Esophagus squamous epithelium (tissue), 5 donors: ENCODE measurements at places on chromosomes 7 and 10.

GRCh38 chr7:87426160-87426559 is 49.3 kb downstream of the ABCB4 start:
- no peak for DNase-seq

DNA sequence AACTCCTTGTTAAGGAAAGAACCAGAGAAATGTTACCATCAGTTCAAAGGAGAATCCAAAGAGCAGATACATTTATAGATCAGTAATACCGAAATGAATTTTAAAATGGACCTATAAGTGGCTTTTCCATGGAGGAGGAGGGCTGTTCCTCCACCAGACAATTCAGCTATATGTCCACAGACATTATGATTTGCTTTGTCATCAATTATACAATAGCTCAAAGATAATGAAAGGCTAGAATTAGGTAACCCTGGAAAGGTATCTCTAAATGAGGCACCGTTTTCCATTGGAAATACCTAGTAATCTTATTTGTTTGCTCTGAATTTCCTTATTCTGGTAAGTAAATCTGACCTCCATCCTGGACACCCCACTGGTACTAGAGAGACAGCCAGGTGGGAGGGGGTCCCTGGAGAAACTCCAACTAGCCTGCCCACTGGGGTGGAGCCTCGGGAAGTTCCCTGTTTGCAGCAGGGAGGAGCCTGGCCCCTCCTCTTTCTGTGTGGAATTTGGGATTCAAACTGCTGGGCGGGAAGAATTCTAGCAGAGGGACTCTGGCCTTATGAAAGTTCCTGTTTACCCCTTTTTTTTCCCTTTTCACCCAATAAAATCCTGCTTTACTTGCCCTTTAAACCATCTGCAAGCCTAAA is 218.0 kb downstream of the PHF14 start:
- DNase-seq: no peak

DNA sequence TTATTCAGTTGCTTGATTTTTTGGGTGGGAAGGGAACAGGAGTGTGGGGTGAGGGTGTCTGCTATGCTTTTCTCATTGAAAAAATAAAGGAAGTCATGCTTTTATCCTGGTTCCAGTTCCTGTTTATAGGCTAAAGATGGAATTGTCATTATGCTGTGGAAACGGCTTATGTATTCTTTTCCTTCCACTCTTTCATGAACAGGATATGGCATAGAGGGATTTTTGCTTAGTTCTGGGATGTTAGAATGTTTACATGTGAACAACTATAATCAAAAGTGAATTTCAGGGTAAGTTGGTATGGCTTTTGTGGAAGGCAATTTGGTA is 35.9 kb upstream of the PTPN12 start:
- no peak for DNase-seq

GRCh38 chr10:124679401-124679800 is 64.8 kb downstream of the FAM53B start:
- DNase-seq: no peak

DNA sequence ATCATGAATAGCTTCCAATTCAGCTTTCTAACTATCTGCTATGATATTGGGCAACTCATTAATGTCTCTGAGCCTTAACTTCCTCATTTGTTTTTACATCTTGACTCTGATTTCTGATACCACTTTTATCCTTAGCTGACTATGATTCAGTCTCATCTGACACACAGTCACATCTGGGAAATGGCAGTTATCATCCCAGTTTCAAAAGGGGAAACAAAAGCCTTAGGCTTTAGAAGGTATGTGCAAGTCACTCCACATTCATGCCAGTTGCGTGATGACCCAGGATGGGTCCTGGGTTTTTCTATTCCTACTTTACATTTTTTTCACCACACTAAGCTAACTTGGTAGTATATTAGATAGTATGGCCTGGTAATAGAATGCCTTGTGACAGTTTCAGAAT is 12.7 kb downstream of the SCIN start:
- DNase-seq: no peak

DNA sequence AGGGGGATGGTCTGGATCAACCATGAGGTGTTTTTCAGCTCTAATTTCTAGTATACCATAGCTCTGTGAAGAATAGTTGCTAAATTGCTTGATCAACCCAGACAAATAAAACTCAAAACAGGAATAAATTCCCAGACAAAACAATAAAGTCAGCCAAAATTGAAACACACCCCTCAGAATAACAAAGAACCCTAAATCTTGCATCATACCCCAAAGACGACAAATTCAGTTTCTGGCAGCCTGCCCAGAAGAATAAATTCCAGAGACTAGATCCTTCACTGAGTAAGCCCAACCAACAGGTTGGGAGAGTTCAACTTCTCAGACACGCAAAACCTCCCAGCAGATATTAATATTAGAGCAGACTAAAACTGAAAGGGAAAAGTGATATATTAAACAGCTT is 11.2 kb upstream of the SEM1 start:
- DNase-seq: no peak

DNA sequence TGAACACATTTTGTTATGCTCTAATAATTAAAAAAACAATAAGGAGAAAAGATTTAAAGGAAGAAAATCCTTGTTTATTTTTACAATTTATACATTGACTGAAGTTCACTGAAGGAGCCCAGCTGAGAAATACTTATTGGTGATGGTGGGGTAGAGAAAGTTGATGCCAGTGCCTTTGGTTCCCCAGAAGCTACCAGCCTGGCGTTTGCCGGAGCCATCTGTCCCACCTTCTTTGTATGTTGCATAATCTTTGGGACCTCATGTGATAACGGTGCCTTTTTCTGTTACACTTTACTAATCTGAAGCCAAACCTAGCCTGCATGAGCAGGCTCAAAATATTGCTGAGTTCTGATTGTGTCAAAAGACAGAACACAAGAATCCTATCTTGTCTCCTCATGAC is 22.7 kb downstream of the ZNF365 start:
- DNase-seq: no peak

DNA sequence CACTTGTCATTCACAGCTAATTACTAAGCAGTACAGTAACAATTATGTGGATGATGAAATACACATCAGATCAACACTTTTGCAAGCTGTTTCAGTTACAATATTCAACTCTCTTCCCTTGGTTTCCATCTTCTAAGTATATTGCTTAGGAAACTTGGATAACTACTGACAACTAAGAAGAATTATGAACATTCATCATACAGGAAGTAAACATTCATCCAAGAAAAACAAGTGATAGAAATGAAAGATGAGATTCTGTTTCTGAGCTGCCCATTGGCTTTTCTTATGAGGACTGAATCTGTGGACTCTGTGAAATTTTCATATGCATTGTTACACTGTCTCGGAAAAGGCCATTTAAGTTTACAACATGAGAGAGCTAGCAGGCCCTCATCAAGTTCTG is 240.2 kb downstream of the PRKG1 start:
- DNase-seq: no peak

GRCh38 chr7:55130395-55131141 is 111.8 kb downstream of the EGFR start:
- DNase-seq: no peak

GRCh38 chr7:132655131-132655727 is 79.0 kb upstream of the PLXNA4 start:
- no peak for DNase-seq

GRCh38 chr10:35762311-35763030 is 120.4 kb upstream of the FZD8 start:
- DNase-seq: no peak

DNA sequence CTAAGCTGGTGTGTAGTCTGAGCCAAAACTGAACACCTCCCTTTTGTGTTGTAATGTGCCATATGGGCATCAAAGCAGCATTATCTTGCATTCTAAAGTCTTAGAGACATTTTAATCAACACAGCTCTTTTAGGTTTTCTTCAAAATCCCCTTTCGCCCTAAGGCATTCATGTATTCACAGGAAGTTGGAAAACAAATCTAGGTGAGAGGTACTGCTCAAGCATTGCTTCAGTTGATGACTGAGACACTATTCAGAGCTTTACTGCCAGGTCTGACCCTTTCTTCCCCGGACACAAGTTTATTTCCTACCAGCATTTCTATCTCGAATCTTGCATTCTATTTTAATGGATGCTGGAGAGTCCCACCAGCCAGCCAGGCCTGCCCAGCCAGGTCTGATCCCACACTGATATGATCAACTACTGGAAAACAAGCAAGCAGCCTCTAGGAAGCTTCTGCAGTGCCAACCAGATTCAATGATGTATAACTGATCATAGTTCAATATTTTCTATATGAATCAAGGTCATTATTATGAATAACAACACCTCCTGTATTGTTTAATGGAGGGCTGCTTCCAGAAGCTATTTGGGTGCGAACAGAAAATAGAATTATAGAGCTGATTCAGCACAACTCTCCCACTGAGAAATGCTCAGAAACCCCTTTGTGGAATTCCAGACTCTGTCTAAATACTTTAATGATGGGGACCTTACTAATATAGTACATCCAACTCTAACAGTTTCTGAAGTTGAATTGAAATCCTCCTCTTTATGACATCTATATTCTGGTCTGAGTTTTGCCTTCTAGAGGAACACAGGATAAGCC is 4.0 kb upstream of the BRAF start:
- DNase-seq: no peak

DNA sequence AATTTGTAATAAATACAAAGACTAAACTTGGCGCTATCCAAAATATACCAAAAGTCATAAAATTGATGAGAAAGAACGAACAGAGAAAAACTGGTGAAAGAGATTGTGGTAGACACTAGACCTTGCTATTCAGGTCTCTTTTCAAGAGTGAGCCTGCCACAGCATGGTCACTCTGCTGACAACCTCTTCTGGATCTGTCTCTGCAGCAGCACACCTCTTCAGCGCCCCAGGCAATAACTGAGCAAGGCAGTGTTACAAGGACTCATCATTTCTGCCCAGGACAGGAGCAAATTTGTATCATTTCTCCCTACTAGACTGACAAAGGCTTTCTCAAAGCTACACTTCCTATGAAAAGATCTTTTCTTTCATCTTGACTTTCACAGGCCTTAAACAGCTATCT is 976.0 kb downstream of the DNAJB9 start:
- no peak for DNase-seq

DNA sequence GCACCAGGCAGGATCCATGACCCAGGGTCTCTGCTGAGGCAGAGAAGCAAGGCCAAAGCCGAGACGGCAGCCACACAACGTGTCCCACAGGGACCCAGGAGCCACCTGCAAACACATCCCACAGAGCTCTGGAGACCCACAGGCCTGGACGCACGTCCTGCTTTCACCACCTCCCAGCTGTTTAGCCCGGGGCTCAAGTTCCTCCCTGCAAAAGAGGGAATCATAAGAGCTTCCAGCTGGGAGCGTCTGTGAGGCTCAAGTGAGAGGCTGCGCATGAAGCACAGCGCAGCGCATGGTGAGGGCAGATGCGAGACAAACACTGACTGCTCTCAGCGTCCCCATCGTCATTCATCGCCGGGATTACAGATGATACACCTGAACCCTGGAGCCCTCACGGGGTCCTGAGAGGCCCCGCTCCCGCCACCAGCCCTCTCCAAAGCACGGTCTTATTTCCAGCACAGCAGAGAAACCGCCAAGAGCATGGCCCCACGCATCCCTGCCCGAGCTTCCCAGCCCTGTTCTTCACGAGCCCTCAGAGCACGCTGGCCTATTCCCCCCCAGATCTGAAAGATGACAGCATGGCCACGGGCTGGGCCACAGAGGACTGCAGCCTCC is 88.7 kb downstream of the MAD1L1 start:
- no peak for DNase-seq

- DNase-seq: no peak
These were observed 92.1 kb downstream of the HIP1 start for GRCh38 chr7:75646571-75647102.

GRCh38 chr7:121796936-121797656 is 75.9 kb upstream of the PTPRZ1 start:
- DNase-seq: no peak
